ENCODE measurements at places on chromosomes 1 and 21.

- DNase-seq = no peak
Measured at GRCh38 chr1:89870998-89871397, 50.2 kb downstream of the LRRC8D start.

- no peak for DNase-seq
Measured at GRCh38 chr1:47449822-47450552, 12.1 kb downstream of the FOXD2 start.

DNA sequence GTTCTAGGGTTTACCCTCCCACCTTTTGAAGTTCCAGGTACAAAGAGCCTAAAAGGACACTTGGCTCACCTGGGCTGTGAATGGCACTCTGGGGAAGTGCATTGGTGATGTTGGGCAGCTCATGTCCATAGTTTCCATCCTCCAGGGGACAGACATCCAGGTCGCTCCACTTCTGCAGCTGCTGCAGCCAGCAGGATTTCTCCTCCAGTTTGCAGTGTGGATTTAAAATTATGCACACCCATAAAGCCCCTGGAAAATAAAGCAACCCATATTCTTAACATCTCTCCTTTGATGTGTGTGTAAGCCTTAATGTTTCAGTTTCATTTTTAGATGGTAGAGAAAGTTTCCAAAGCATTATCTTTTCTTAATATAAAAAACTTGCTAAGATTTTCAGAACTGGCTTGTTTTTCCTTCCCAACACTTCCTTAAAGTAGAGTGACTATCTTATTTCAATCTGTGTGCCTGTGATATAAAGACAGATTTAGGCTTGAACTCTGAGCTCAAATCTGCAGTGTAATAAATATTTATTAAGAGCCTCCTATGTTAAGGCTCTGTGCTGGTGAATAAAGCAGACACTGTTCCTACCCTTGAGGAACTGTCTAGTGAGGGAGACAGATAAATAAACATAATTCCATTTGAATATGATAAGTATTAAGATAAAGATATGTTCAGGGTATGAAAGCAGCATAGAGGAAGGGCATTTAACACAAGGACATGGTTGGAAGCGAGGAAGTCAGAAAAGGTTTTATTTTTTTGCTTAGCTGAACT lies 39.1 kb downstream of the UROD start:
- no peak for DNase-seq

DNA sequence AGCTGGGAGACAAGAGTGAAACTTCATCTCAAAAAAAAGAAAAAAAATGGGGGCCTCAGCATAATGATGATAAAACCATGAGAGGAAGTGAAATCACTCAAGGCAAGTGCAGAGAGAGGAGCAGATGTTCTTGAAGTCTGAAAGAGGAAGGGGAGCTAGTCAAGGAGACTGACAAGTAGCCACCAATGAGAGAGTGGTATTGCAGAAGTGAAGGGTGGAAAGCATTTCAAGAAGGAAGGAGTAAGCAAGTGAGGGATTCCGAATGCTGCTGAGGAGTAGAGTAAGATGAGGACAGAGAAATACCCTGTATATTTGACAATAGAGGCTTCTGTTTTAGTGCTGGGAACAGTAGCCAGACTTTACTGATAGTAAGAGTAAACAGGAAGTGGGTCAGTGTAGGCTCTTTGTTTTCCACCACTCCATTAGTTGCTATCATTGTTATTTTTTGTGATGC lies 2.9 kb downstream of the TATDN3 start:
- DNase-seq = no peak

GRCh38 chr1:91499904-91500755 lies 521 bp upstream of the CDC7 start:
- DNase-seq = no peak

- no peak for DNase-seq
Measured at GRCh38 chr1:77872645-77873044, 15.8 kb upstream of the NEXN start.

DNA sequence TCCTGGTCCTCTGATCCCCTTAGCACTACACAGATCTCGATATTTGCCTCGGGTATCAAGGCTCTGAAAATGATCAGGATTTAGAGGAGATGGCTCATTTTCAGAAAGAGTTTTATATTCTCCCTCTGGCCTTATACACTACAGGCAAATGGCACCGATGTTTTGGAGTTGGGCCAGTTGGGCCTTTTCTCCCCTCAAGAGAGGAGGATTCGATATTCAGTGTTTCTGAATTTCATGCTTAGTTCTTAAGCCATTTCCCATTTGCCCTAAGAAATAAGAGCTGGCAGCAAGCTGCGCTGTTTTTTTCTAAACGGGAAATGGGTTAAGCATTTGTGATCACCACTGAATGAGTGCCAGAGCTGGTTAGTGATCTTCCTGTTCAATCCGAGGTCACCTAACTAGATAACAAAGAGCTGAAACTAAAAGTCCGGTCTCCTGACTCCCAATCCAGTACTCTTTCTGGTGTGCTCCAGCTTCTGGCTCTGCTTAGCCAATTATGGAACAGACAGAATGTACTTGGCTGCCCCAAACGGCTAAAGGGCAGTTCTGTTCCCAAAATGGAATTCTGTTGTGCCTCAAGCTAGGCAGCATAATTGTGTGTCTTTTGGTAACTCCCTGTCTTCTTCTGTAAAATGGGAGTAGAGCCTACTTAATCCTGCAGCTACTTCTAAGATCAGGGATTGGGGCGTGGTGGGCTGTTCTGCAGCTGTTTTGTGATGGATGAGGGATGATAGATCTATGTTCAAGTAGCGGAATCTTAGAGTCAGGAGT lies 1.2 kb upstream of the CPT2 start:
- no peak for DNase-seq

GRCh38 chr1:52229494-52229893 lies 87.6 kb downstream of the ZFYVE9 start:
- DNase-seq = no peak

GRCh38 chr1:199399996-199400724 lies 627.4 kb upstream of the NR5A2 start:
- DNase-seq = no peak

DNA sequence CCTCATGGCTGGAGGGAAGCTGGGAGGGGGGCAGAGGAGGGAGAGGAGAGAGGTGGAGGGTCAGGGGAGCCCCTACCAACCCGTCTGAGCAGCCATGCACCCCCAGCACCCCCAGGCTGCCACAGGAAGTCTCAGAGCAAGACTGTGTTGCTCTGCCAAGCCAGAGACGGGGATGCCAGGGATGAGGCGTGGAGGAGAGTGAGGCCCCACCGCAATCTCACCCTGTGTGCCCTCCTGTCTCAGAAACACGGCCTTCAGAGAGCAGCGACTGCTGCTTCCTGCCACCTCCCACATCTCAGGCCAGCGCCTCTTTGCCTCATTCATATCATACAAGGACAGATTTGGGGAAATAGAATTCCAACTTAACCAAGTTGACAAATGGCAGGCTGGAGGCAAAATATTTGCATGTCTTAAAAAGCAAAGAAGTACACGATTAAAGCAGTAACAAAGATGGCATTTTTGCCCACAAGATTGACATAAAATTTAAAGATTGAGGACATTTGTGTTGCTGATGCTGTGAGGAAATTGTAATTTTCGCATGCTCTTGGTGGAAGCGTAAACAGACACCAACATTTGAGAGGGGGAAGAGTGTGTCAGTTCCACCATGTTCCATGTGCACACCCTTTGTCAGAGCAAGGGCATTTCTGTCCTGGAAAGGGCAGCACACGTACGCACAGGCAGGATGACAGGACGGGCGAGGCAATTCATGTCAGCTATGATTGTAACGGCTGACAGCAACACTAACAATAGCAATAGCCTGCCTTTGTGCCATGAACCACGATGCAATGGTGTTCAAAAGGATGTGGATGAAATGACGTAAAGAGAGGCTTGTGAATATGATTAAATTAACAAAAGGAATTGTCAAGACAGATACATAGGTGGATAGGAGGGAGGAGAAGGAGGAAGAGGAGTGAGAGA lies 59.0 kb upstream of the BACE2 start:
- no peak for DNase-seq

DNA sequence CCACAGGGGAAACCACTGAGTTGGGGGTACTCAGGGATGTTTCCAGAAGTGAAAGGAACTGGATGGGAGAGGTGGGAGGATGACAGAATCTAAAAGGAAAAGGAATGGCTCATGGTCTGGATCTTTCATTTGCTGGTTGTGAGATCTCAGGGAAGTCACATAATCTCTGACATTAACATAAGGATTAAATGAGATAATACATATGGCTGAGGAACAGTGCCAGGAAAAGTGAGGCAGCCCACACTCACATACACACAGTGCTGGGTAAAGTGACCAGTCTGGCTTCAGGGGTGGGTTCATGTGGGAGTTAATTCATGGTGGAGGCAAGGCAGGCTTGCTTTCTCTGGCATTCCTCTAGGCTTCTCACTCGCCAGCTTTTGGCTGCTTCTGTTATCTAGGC lies 3.9 kb upstream of the PTCH2 start:
- no peak for DNase-seq

DNA sequence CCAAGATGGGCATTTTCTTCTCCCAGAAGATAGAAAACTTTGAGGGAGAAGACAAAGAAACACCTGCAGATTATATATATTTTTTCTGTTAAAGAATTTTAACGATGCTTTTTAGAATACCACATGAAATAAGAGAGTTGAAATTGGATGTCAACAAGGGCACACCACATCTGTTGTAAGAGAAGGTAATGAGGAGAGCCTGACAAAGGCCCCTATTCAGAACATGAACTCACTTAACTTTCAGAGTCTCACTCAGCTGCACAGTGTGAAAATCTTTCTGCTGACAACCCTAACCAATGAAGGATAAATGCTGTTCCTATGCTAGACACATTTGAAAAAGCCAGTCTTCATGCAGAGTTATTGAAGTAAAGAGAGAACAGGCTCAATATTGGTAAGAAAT lies 7.3 kb downstream of the KRTAP22-2 start:
- DNase-seq = no peak

DNA sequence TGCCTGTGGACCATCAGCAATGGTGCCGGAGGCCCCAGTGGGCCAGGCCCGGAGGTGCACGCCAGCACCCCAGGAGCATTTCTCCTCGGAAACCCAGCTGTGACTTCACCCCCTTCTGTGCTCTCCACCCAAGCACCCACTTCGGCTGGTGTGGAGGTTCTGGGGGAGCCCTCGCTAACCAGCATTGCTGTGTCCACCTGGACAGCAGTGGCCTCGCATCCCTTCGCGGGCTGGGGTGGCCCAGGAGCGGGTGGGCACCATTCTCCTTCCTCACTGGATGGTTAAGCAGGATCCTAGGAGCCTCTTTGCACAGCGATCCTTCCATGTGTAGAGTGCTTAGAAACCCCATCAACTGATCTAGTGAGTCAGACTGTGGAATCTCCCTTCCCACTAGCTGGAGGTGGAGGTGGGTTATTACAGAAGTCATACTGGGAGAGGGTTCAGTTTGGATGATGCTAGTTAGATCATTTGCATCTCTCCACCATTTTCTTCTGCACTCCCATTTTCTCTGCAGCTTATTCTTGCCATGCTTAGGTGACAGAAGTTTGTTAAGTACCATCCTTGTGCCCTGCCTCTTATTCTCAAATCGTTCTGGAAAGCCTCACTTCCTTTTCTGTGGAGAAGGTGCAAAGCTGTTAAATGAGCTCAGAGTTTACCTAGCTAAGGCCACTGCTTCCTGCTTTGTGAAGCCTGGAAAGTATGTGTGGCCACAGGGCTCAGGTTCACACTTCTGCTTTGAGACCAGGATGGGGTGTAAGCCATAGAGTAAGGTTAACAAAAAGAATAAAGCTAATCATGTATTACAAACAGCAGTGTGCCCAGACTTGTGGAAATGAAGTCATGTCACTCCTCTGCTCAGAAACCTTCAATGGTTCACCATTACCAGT lies 32.3 kb downstream of the TBX19 start:
- no peak for DNase-seq

DNA sequence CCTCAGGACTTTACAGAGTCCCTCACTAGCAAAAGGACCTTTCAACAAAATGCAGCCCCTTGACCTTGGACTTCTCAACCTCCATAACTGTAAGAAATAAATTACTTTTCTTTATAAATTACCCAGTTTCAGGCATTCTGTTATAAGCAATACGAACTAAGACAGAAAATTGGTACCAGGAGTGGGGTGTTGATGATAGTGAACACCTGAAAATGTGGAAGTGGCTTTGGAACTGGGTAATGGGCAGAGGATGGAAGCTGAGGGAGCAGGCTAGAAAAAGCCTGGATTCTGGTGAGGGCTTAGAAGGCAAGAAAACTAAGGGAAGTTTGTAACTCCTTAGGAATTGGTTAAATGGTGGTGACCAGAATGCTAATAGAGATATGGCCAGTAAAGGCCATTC lies 46.8 kb downstream of the DSCAM start:
- no peak for DNase-seq

- no peak for DNase-seq
Measured at GRCh38 chr1:67601955-67602354, 83.0 kb upstream of the GADD45A start.

GRCh38 chr21:27741736-27742135 lies 774.8 kb upstream of the ADAMTS5 start:
- no peak for DNase-seq

DNA sequence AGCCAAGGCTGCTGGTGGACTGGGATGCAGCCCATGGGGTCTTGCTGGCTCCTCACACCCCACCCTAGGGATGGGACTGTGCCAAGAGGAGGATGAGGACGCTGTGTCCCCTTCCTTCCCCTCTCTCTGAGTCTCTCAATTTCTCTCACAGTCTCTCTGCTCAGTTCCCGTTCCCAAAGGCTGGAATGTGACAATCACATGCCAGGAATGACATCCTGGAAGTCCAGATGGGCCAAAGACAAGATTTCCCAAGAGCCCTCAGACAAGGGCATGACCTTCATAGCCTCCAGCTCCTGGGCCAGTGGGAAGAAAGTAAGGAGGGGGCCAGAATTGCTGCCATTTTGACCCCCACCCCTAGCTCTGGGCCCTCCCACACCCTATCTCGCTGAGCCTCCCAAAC lies 7.6 kb upstream of the CDCP2 start:
- no peak for DNase-seq

- DNase-seq = no peak
Measured at GRCh38 chr1:145757420-145757819, 38.1 kb downstream of the CD160 start.

GRCh38 chr21:41236352-41236973 lies 68.5 kb downstream of the BACE2 start:
- no peak for DNase-seq

DNA sequence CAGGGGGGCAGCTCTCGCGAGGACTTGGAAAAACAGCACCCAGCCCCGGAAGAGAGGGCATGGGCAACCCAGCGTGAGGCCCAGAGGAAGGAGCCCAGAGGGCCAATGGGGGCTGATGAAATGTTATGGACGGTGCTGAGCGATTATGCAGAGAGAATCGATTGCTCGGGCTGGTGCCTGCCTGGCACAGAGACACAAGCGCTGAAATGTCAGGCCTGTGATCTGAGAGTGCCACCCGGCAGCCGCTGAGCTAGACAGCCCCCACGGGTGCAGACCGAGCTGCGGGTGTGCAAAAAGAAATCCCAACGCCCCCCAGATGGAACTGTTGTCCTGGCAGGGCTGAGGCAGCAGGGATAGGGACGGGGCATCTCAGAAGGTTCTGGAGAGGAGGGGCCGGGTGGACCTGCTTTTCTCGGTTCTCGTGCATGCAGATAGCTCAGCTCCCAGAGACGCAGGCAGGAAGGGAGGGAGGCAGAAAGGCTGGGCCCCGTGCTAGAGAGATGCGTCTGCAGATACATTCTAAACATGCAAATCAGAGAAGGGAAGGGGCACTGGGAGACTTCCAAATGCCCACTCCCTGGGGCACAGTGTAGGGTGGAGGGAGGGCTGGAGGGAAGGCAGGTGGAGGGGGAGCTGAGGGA lies 41.5 kb downstream of the TAS1R2 start:
- DNase-seq = no peak

- DNase-seq = no peak
Measured at GRCh38 chr1:82106672-82107071, 305.9 kb downstream of the ADGRL2 start.

Data from NCI-H1417 treated with DMSO at 0.1 percent for 48 hours (cell line).